ENCODE measurements at places on chromosomes 5 and 9.

DNA sequence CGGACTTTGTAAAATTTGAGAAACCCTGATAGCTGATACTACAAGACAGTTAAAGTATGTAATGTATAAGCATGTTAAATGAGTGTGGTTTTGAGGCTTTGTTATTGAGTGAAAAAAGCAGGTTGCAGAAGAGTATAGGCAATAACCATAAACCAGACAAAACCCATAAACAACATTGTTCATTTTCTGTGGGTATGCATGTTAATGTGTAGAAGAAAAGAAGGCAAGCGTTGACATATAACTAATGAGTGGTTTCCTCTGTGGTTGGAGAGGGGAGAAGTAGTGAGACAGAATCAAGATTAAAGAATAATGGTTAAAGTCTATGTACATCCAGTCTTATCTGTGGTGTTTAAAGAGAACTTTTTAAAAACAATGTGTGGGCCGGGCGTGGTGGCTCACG, 26.2 kb downstream of the RAD23B start:
- no peak for DNase-seq

DNA sequence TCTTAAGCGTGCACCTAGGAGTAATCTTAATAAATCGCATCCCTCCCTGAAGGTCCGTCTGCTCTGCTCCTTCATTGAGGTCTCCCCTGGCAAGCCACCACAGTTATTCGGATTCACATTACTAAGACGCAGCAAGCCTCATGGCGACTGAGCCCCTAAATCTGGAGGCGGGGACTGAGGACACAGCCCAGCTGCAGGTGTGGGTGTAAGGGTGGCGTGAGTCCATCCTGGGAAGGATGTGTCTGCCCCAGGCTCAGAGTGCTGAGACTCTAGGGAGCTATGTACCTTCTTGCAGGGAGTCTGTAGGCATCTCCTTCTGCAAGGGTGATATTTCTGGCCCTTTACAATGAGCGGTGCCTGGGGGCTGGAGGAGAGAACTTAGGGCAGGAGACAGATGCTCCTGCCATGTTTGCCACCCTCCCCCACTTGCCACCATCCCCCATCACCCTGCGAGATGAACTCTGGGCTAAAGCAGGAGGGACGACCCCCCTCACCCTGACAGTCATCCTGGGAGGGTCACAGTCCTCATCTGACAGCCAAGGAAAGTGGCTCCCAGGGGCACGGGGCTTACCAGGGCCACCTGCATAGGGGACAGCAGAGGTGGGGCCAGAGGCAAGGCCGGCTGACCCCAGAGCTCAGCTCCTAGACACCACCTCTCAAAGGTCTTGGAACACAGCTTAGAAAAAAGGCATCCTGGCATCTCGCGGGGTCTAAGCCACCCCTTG, 76.4 kb upstream of the FCN1 start:
- DNase-seq, result no peak

- DNase-seq, result no peak
Observed at GRCh38 chr9:93316726-93317494, 133.0 kb downstream of the WNK2 start.

DNA sequence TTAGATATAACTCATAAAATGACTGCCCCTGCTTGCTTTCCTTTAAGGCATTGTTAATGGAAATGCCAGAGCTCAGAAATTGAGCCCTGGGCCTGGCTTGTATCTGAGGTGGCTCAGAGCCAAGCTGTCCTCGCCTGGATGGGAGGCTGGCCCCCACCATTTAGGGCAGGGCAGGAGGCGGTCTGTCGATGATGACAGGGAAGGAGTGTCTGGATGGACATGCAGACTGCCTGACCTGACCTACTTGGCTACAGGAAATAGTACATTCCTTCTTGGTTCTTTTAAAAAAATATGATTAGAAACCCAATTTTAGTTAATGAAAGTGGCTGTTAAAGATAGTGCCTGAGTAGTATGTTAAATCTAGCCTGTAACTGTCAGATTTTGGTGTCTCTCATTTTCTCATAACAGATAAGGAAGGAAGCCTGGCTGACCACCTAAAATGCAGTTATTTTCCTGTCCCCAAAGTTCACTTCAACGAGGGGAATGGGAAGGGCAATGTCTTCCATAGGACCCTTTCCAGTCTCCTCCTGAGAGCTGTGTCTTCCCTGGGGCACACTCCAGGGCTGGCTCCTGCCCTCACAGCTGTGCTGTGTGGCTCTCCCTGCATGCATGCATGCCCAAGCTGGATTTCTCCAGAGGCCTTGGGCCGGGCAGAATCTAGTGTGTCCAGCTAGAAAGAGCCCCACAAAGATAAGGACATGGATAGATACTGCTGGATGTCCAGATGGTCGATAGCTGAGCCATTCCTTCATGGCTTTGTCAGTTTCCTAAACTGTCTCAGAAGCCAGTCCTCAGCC, 42.3 kb downstream of the MACROH2A1 start:
- DNase-seq, result no peak

- DNase-seq, result no peak
Observed at GRCh38 chr5:133405275-133406034, 206.9 kb downstream of the FSTL4 start.
